Left lobe of liver (tissue), 2 donors: ENCODE measurements at places on chromosomes 12 and 14. TPM values are rescaled to one million over a fixed set of nuclear protein-coding genes. Genes with fewer than 3 reads are reported as not detected.

The ASCL1 gene
- total RNA-seq: not detected

The GPD1 gene
- 129 TPM for total RNA-seq

The OR6J1 gene
- not detected for total RNA-seq

The NANOG gene
- 0.70 TPM for total RNA-seq

The KCNA5 gene
- total RNA-seq: 0.05 TPM

The ASIC1 gene
- 0.28 TPM for total RNA-seq

The GLT8D2 gene
- 0.43 TPM for total RNA-seq

The OR10G3 gene
- not detected for total RNA-seq

The SLC4A8 gene
- 0.35 TPM for total RNA-seq
